ENCODE measurements at places on chromosomes 13 and 19.

GRCh38 chr13:25922376-25922775 lies 129.4 kb downstream of the SHISA2 start:
- DNase-seq = no peak

DNA sequence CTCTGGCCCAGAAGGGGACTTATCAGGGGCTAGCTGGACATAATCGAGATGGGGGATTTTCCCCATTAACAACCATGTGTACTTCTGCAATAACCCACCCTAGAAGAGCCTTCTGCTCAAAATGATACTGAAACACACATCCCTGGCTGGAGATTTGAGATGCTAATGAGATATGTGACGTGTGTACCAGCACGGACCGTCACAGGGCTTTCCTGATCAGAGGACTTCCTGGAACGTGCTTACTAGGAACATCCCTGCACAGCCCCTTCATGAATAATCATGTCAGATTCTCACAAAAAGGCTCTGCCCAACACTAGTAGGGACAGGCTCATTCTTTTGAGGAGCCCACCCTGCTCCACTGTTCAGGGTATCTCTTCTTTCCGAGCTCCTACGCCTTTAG lies 6.5 kb upstream of the ERVV-1 start:
- no peak for DNase-seq

GRCh38 chr13:19845758-19846157 lies 17.7 kb downstream of the ZMYM5 start:
- peak; percentile 98 for DNase-seq

GRCh38 chr19:8046569-8047165 lies 5.9 kb upstream of the CCL25 start:
- DNase-seq = no peak

GRCh38 chr19:17162580-17162979 lies 52.6 kb upstream of the USE1 start:
- no peak for DNase-seq

DNA sequence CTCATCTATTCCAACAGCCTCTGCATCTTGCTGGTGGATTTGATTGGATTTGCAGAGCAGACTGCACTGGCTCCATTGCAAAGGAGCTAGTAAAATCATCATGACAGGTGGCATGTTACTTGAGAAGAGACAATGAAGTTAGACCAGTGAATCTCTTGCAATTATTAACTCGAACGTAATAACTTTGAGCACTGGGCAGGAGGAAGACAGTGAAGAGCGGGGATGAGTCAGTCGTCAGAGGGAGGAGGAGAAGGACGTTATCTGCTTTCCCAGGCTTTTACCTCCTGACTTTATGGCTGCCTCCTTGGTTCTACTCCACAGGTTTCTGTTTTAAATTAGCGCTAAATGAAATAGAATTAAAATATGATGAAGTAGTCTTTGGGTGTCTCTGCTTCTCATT lies 257.8 kb upstream of the IPO5 start:
- no peak for DNase-seq

- no peak for DNase-seq
These were observed 81.8 kb upstream of the SIAH3 start for GRCh38 chr13:45933203-45933908.

DNA sequence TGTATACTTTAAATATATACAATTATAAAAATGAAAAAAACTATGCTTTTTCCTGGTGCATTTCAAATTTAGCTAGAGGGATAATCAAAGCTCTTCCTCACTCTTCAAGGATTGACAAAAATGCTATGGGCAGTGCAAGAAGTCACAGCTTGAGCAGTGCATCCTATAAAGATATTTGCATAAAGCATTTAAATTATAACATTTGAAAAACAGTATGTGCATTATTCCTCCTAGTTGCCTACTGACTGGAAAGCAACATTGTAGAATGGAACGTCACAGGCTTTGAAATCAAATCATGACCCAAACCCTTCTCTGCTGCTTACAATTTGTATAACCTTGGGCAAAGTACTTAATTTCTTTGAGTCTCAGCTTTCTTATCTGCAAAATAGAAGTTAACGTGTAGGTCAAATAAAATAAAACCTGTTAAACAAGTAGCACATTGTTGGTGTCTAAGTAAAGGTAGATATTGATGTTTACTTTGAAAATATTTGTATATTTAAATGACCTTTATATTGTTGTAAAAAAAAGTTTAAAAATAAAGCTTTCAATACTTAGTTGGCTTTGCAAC lies 9.2 kb upstream of the KLHL1 start:
- no peak for DNase-seq

DNA sequence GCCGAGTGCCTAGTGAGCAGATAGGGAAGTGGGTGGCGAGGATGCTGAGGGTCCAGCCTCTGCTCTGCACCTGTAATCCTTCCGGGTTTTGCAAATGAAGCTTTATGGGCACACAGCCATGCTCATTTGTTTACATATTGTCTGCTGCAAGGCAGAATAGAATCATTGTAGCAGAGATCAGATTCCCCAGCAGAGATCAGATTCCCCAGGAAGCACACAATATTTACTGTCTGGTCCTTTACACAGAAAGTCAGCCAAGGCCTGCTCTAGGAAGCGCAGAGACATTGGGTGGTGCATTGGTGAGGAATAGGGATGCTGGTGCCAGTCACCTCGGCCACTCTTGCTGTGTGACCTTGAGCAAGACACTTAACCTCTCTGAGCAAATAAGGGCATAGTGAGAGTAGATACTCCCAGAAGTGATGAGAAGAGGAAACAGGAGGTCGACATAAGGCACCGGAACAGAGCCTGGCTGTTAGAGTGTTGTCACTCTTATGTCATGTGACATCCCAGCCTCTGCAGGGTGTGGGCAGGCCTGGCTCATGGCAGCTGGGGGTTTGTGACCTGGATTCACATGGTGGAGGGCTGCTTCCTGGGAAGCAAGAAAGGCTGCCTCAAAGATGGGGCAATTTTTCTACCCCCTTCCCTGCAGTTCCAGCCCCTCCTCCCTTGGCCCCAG lies 25.6 kb downstream of the CARM1 start:
- no peak for DNase-seq

- DNase-seq = no peak
These were observed 30.7 kb upstream of the VSTM2B start for GRCh38 chr19:29495091-29495490.

DNA sequence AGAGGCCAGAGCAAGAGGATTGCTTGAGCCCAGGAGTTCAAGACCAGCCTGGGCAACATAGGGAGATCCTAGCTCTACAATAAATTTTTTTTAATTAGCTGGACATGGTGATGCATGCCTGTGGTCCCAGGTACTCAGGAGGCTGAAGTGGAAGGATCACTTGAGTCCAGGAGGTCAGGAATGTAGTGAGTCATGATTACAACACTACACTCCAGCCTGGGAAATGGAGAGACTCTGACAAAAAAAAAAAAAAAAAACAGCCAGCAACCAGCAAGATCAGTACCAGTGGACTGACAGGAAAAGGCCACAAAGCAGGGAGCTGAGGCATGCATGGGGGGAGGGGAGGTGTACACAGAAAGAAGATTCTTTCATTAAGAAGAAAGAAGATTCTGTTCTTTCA lies 52.7 kb upstream of the RFXAP start:
- peak; percentile 78 for DNase-seq

- no peak for DNase-seq
These were observed 84.8 kb downstream of the FLT1 start for GRCh38 chr13:28410096-28410495.

DNA sequence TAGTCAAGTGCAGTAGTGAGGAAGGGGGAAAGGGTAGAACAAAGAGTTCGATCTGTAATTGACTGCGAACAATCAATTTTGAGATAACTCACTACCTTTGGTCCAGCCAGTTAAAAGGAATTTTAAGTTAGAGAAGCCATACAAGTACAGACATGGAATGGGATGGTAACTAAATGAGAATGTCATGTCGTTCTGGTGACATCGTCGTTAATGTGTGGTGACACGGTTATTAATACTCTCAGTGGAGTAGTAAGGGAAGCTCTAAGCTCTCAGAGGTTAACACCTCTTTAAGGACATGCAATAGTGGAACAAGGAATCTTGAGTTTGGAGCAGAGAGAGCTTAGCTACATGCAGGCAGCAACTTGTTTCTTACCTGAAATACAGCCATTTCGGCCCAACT lies 154.9 kb upstream of the KLF12 start:
- no peak for DNase-seq

GRCh38 chr19:18264137-18264854 lies 10.0 kb downstream of the IQCN start:
- no peak for DNase-seq

DNA sequence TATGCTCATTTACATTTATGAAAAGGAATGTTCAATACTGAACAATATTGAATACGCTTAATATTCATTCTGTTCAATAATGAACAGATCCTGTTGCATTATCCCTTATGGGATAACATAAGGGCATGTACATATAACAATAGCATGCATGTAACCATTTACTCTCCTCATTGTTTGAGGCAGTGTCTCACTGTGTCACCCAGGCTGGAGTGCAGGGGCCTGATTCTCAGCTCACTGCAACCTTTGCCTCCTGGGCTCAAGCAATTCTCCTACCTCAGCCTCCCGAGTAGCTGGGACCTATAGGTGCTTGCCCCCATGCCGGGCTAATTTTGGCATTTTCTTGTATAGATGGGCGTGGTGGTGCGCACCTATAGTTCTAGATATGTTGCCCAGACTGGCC lies 4.8 kb upstream of the DGKH start:
- no peak for DNase-seq

DNA sequence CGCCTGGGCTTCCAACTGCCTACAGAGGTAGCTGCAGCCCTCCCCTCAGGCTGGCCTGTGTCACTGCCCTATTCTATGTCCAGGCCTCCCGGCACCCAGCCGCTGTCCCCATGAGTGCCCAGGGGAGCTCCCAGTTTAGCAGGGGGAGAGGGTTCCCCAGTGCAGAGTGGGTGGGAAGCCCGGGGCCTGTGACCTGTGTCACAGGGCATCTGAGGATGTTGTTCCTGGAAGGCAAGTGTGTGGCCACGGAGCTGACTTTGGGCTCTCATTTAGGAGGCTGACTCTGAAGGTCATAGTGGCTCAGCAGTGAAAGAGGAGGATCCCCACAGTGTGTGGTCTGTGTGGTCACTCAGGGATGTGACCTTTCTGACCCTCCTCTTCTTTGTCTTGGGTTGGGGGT lies 25.1 kb downstream of the PPP1R37 start:
- DNase-seq = no peak

- DNase-seq = no peak
These were observed 18.3 kb upstream of the CEBPA start for GRCh38 chr19:33320636-33321035.

DNA sequence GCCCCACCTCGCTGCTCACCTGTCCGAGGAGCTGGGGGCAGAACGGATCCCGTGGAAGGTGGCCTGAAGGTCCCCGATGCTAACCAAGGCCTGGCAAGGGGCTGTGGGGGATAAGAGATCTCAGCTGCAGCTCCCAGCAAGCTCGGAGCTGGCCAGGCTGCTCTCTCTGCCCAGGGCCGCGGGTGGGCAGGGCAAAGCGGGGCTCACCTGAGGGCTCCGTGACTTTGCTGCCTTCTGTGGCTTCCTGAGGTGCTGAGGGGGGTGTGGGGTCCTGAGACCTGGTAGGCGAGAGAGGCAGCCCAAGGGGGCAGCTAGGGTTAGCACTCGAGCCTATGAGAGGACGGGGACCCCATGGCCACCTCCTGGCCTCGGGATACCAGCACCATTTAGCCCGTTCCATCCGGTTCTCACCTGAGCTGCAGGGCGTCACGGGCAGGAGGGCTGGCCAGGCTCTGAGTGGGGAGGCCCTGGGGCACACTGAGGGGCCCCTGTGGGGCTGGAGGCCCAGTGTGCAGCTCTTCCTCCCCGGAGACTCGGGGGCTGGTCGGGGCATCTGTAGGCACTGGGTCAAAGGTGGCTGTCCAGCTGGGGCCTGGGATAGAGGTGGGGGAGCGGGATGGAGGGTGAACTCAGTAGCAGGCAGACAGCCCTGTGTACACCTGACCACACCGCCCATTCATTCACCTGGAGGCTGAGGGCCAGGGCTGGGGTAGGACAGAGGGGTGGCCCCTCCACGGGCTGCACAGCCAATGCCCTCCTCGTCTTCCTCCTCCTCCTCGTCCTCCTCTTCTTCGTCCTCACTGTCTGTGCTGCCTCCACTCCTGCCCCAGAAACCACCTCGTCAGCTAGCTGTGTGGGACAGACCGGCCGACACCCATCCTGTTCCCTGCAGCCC lies 3.1 kb upstream of the TMEM86B start:
- DNase-seq = no peak

- DNase-seq = no peak
These were observed 407.2 kb downstream of the GPC5 start for GRCh38 chr13:91805605-91806004.

DNA sequence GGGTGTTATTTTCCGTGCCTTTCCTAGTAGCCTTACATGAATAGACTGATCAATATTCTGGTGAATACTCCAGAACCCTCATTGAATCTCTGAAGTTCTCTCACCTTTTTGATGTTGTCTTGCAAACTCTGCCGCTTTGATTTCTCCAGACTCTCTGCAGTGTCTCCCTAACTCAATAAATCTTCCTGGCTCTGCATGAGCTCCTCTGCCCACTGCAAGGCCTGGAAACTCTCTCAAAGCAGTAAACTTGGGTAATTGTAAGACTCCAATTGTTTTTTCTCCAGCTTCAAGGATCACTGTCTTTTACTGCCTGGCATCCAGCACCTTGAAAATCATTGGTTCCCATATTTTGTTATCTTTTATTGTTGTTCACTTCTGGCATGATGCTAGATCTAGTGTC lies 198.4 kb downstream of the GPC5 start:
- no peak for DNase-seq

GRCh38 chr13:106566641-106567473 lies 1.1 kb downstream of the ARGLU1 start:
- peak; percentile 77 for DNase-seq

DNA sequence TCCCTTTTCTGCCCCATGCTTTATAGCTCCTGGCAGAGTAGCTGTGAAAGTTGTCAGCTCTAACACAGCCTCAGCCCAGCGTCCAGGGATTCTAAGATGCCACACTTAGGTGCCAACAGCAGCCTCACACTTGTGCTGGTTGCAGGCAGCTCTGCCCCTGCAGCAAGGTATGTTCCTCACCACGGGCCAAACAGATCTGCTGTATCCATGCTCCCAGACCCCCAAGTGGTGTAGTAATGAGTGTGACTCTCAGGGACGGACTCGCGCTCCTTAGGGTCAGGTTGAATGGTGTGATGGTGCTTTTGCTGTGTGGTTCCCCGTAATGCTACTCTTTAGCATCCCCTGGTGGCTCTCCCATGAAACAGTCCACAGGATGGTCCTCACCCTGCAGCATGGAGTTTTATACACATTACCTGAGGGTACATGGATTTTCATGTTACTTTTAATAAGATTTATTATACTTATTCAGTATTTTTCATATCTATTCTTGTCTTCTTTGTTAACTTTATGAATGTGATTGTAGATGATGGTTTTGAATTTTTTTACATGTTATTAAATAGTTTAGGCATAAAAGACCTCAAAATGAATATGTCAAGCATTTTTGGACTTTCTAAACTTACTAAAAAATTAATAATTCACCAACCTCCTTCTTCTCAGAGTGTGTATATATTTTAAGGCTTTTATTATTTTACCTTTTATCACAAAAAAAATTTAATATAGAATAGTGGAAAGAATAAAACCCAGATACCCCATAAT lies 232.5 kb downstream of the SLC7A1 start:
- peak; percentile 66 for DNase-seq

Data from ELR (cell line).